ENCODE measurements at places on chromosomes 5 and 9.

DNA sequence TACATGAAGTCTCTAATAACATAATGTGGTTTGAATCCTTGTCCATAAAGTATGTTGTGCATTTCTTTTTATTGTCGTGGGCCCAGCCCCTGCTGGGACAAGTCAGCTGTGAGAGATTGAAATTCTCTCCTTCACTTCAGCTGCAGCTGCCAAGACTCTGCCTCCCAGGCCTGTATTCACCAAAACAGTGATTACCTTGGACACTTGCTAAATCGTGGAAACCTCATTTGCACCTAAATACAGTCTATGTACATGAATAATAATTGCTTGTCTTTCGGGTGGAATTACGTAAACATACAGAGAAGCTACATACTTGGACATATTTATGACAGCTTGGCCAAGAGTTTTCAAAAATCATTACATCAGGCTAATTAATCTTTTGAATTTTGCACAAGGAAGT is 898.5 kb upstream of the SEMA6A start:
- no peak for DNase-seq

DNA sequence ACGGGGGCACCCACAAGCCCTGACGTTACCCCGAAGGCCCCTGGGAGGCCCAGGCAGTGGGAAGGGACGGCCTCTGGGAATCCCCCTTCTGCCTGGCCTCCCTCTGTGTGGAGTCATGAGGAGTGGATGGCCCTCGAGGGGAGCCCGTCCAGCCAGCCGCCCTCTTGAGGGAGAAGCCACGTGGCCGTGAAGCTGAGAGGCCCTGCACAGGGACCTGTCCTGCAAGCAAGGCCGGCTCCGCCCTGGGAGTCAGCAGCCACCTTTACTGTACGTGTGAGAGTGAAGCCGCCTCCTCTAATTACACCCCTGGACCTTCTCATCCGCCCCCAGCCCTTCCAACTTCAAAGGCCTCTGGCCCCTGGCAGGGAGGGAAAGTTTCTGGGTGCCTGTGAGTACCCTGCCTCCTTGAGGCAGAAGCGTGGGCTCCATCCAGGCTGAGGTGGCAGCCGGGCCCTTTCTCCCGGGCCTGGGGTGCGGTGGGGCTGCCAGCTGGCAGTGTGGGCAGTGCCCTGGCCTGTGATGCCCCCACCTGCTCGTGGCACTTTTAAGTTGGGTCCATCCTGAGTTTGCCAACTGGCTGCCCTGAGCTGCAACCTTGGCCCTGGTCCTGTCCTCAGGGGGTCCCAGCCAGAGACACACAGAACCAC is 55.9 kb upstream of the EGFL7 start:
- no peak for DNase-seq

GRCh38 chr9:77952635-77953328 is 78.8 kb downstream of the GNAQ start:
- DNase-seq = no peak

DNA sequence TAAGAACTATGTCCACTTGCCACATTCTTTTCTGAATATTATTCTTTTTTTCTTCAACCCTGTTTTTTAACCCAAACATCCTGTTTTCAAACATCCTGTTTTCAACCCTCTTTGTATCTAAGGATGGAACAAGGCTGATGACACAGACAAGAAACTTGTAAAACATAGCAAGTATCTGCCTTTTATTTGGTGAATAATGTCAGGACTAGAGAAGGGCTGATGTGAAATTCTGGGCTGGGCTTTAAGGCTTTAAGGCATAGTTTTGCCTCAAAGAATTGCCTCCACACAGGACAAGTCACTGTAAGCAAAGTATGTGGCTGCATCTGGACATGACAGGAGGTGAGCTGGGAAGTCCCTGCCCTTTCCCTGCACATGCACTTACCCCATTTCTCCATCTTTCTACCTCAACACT is 42.5 kb upstream of the RIC1 start:
- DNase-seq = no peak

- DNase-seq = no peak
Measured at GRCh38 chr5:134581241-134581981, 51.2 kb downstream of the SAR1B start.

DNA sequence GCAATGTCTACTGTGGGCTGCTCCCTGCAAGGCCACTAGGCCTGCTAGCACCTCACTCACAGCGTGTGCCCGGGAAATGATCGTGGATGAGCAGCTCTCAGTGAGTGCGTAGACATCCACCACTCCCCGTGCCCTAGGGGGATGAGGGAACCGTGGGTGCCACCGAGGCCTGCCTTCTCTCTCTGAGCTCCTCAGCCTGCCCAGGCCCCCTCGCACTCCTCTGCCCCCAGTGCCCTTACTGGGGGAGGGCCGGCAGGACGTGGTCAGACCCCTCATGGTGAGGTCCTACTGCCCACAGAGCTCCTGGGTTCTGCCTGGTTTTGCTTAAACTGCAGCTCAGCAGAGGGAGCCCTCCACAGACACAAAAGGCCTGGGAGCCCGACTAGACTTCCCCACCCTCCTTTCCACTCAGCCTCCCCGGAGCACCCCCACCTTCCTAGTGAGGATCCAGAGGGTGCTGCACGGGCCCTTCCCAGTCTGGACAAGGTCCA is 220.0 kb downstream of the CACNA1B start:
- DNase-seq = no peak

GRCh38 chr5:102625928-102626327 is 127.1 kb upstream of the SLCO6A1 start:
- DNase-seq = no peak

DNA sequence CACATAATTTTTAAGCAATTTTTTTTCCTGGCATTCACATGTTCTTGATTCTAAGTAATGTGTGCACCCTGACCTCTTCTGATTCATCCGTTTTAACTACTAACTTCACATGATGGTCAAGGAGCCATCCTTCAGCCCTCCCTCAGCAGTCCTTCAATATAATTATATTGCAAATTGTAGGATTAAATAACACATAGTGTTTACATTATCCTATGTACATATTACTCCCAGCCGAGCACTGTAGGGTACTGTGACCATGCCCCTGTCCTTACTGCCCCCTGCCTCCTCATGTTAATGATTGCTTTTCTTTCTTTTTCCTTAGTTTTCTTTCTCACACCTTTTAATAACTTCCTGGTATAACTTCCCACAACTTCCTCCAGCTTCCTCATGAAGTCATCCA is 96.3 kb upstream of the FANCC start:
- DNase-seq = no peak

- no peak for DNase-seq
Measured at GRCh38 chr9:73640971-73641370, 489.3 kb downstream of the ANXA1 start.

GRCh38 chr5:78597068-78597973 is 51.3 kb downstream of the LHFPL2 start:
- DNase-seq = no peak

DNA sequence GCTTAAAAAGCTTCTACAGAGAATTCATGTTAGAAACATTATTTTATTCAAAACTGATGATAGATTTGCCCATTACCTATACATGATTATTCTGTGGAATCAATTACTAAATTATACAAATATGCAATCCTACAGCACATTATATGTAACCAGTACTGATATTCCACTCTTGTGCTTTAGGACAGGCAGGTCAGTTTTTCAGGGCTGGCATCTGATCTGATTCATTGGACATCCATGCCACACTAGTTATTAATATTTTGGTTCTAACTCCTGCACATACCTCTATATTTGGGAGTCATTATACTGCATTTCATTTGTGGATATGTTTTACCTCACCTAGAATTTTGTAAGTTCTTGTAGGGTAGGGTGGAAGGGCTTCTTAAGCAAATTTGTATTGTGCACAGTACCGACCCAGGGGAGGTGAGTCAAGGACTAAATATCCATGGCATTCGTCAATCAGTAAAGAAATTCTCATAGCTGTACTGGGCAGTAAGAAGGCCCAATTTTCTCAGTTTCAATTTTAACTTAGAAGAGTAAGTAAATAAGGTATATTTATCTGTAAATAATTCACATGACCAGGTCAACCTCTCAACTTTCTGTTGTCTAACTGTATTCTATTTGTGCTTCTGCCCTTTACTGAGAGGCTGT is 33.5 kb downstream of the ELOVL7 start:
- no peak for DNase-seq

All from effector memory CD8-positive, alpha-beta T cell (primary cell).